Breast epithelium (tissue), 4 donors: ENCODE measurements at places on chromosomes 7 and 10.

- no peak for DNase-seq
Measured at GRCh38 chr10:132458586-132459300, 61.7 kb downstream of the PWWP2B start.

- DNase-seq: no peak
Measured at GRCh38 chr7:146875981-146876380, 759.4 kb downstream of the CNTNAP2 start.

GRCh38 chr7:29105752-29106668 lies 40.3 kb downstream of the CPVL start:
- no peak for DNase-seq

DNA sequence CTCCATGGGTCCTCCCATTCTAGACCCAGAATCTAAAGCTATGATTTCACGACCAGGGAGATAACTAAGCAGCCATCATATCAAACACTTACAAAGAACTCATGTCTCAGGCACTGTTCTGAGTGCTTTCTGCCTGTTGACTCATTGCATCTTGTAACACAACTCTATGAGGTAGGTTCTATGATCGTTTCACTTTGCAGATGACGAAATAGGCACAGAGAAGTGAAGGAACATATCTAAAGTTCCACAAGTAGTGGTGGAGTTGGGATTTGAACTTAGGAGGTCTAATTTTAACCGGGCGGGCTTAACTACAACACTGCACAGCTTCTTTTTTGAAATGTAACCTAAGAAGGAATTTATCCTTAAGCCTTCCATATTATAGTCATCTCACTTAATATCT lies 2.9 kb downstream of the RBP4 start:
- DNase-seq: no peak

GRCh38 chr10:27743877-27744801 lies 1.5 kb downstream of the MKX start:
- no peak for DNase-seq

- no peak for DNase-seq
Measured at GRCh38 chr7:121960678-121961077, 87.7 kb downstream of the PTPRZ1 start.

GRCh38 chr7:24980534-24981170 lies 674 bp upstream of the OSBPL3 start:
- no peak for DNase-seq

GRCh38 chr7:138885383-138886147 lies 87.6 kb upstream of the ATP6V0A4 start:
- DNase-seq: no peak

DNA sequence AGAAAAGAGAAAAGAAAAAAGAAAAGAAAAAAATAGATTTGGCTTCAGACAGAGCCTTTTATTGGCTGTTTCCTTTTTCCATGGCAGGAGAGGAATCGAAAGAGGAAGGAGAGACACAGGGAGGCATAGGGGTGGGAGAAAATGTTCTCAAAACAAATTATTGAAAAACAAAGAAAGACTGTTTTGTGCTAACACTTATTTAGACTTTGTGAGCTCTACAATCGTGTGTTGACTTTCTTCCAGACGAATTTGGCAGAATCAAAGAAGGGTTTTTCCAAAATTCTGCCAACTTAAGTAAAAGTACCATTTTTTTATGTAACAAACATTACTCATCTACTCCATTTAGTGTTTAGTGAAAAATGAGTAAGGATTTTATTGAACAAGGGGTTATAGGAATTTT lies 982.2 kb downstream of the REEP3 start:
- DNase-seq: no peak

GRCh38 chr10:23099816-23100215 lies 4.4 kb downstream of the MSRB2 start:
- no peak for DNase-seq

GRCh38 chr10:3906511-3907111 lies 121.6 kb upstream of the KLF6 start:
- DNase-seq: no peak
